Cerebellum (tissue), 4 donors: ENCODE measurements at places on chromosomes 4 and X. TPM values are rescaled to one million over a fixed set of nuclear protein-coding genes. Genes with fewer than 3 reads are reported as not detected.

DNA sequence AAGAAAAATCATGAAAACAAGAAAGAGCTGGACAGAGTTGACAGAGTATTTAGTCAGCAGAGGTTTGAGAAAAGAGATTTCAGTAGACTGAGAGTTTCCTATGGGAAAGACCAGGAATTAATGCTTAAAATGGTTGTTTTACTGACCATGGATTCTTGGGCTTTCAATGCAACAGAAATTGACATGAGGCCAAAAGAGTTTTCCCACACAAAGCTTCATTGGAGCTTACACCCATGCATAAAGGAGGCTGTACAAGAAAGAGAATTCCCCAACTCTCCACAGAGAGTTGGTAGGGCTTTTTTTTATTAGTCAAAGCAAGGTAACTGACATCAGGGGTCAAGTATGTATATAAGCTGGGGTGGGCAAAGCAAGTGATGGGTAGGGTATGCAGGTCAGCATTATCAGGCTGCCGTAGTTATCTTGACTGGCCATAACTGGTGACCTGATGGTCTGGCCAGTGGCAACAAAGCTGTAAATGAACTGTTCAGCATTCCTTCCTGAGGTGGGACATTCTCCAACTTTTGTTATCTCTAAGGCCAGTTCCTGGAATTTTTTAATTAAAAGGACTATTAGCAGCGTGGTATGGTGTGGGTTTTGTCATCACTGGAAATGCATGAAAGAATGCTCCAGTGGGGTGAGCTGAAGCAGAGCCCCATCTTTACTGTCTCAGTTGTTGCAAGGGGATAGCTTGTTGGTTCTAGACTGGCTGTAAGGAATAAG lies 117.0 kb downstream of the ADAM29 start:
- DNase-seq, result no peak

DNA sequence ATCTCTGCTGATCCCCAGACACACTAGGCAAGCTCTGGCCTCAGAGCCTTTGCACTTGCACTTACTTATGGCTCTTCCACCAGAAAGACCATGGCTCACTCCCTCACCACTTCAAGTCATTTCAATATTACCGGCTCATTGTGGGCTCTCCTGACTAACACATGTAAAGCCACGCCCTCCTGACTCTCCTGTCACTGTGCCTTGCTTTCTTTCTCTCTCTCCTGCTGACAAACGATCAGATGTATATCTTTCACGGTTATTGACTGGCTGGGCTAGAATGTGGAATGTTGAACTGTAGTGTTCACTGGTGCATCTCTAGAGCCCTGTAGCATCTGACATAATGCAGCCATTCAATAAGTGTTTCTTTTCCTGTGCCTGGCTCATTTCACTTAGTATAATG lies 425.1 kb downstream of the RAB28 start:
- DNase-seq, result no peak

DNA sequence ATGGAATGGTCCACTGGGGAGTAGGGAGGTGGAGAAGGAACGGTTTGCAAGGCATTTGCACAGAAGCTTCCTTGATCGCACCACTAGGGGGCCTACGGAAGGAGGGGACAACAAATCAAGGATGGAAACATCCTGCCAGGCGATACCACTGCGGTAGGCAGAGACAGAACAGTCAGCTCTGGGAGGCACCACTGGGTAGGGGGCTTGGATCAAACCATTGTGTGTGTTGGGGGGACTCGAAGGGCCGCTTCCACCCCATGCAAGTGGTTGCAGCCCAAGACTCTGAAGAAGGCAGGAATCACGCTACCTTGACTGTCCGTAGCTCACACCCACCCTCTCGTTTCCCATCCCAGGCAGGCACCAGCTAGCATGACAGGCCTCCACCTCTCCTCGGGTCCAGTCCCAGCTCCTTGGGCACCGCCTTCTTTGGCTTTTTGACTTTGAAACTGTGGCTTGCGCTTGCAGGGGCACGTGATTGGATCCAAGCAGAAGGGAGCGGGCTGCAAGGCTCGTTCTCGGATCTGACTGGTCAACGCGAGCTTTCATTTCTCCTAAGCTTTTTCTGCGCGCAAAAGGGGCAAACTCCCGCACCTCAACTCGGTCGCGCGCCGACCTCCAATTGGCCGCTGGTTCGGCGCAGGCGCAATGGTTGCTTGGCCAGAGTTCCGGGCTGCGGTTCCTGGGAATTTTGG lies 28.4 kb downstream of the GAGE1 start:
- no peak for DNase-seq

- no peak for DNase-seq
Observed at GRCh38 chr4:7046971-7047370, 3.8 kb downstream of the TADA2B start.

DNA sequence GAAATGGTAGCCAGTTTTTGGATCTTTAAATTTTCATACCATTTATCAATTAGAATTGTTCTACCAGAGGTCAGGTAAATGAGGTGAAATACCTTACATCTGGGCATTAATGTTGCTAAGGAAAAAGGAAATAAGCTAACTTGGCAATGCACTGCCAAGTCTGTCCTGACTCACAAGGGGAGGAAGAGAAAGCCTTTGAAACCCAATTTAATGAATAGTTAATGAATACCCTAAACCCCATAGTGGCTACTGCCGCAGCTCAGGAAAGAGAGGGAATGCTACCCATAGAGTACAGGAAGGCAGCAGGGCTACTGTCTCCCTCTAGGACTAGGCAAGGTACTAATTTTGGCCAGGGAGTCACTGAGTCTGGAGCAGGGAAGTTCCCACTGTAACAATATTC lies 16.8 kb upstream of the DHX15 start:
- no peak for DNase-seq

TLR10 gene
- total RNA-seq, result 1.2 TPM

GRCh38 chr4:36029951-36030350 lies 214.4 kb downstream of the ARAP2 start:
- no peak for DNase-seq

SMIM20 gene
- total RNA-seq, result 11.6 TPM

NKX3-2 gene
- total RNA-seq, result 0.18 TPM

DNA sequence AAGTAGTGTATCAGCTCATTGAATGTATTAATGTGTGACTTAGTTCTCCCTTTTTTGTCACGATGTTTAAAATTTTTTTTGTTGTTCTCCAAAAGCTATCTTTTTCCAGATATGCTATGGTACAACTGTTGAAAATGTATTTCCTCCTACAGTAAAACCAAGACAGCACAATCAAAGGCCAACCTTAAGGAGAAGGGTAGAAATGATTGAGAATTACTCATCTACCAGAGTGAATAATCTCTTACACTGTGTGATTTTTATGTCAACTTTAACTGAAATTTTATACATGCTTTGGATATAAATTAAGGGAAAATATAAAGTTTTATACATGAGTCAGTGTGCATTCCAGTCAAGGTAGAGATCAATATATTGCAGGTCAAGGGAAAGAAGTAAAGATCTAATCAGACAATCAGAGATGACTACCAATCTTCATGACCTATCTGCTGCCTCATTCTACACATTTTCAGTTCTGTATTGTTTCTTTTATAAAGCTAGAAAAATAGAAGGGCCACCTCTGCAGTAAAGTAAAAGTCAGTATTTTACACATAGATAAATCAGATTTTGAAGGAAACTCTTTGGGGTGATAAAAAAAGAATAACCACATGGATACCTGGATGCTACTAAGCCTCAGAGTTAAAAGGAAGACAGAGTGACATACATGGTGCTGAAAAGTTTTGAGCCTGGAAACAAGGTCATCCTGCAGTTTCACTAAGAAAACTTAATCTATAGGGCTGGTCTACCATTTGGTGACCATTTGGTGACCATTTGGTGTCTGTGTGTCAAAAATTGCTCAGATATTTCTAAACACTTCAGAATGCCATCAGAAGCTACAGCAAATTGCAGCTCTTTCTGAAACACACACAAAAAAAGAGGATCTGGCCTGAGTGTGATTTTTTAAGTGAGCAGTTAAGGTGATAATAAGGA lies 1.6 kb downstream of the FAM13A start:
- DNase-seq, result no peak

- DNase-seq, result no peak
Observed at GRCh38 chr4:66639361-66639760, 905.9 kb downstream of the CENPC start.

RAB41 gene
- not detected for total RNA-seq

- DNase-seq, result peak; percentile 51
Observed at GRCh38 chrX:41923978-41924683, 777 bp upstream of the CASK start.

DNA sequence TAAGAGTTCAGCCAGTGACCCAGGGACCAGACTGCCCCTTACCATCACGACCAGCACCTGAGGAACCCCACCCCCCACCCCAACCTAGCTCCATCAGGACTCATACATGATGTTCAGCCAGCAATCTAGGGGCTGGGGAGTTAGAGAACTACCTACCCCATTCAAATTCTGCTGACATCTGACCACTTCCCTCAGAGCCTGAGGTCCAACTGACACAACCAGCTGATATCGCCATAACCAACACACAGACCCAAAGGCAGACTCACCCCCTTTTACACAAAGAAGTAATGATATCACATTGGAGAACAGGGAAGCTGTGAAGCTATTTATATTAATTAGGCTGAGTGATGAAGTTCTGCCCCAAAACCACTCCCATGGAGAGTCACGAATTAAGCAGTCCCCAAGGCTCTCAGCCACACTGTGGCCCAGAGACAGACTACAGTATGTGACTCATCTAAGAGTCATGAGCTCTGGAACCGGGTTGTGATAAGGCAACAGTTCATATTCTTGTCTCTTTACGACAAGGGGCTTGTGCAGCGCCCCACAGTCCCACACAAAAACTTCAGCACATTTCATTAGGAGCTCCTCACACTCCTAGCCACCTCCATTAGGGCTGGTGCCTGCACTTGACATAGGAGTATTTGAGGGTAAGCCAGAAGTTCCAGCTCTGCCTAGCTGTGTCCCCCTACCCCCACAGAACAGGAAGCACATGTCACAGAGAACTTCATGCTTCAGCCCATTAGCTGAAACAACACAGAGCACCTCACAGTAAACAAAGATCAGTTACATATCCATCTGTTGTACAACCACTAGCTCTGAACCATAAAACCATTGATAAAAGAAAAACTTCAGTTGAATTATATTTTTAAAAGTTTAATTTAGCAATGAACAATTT lies 184.7 kb upstream of the ZCCHC13 start:
- no peak for DNase-seq

BEX1 gene
- total RNA-seq, result 67.0 TPM

GRCh38 chrX:86002076-86002896 lies 45.1 kb downstream of the CHM start:
- DNase-seq, result no peak

GRCh38 chr4:153371701-153372234 lies 27.3 kb downstream of the MND1 start:
- DNase-seq, result no peak

DNA sequence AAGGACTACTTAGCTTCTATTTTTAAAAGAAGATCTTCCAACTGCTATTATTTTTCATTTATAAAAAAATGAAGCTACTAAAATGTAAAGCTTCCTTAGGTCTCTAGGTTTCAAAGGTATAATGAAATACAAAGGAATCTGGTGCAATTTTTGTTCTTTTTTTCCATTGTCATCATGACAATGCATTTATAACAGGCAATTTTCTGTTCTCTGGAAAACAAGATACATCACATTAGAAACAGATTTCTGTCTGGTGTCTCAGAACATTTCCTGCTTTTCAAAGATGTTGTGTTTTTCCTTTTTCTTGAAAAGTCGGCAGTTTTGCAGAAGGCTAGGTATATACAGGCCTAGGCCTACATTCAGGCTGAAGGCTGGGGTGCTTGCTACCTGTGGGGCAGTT lies 63.6 kb upstream of the ATP8A1 start:
- no peak for DNase-seq

- no peak for DNase-seq
Observed at GRCh38 chr4:1012034-1012739, 761 bp downstream of the FGFRL1 start.

DNA sequence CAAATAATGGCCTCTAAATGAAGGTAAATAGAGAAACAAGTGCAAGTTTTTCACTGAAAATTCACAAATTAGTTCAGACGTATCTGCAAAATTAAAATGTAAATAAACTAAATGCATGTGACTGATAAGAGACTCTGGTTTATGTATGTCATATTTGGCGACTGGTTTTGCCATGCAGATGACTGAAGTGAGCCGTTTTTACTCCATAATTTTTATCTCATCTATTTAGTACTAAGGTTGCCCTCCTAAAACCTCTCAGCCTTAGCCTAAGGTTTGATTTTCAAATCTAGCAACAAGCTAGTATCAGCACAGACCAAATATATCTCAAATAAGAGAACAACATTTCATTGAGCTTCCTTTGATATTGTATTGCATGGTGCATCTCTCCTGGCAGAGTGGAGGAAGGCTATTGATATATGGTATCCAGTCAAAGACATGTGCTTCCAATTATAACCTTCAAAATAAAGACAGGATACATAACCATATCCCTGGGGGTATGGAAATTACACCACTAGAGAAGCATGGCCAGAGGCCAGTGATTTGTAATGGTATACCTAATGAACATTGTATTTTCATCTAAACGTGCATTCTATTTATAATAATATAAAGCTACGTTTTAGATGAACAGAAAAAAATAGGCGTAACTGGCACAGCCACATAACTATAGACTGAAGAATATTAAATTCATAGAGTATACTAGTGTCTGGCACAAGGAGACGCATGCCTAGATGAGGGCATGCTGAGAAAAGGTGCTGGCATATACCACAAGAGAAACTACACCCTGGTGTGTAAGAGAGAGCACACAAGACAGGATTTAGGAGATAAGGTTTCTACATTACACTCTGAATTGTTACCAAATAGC lies 392.6 kb upstream of the INTU start:
- no peak for DNase-seq

- no peak for DNase-seq
Observed at GRCh38 chr4:139584013-139584412, 28.0 kb upstream of the SETD7 start.

CPLX1 gene
- 3.4 TPM for total RNA-seq

DNA sequence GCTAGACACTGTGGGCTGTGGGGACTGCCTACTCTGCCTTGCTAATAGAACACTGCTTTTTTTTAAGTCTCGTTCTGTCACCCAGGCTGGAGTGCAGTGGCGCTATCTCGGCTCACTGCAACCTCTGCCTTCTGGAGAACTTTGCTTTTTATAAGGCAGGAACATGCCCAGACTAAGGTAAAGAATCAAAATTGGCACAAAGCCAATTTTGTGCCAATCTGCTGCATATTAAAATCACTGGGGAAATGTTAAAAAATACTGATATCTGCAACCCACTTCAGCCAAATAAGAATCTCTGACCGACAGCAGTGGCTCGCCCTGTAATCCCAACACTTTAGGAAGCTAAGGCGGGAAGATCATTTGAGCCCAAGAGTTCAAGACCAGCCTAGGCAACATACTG lies 36.5 kb upstream of the CEP135 start:
- DNase-seq, result no peak

STPG2 gene
- total RNA-seq, result 3.6 TPM

GRCh38 chrX:32520789-32521188 lies 690.6 kb downstream of the DMD start:
- no peak for DNase-seq

IGFBP7 gene
- 26.9 TPM for total RNA-seq

- DNase-seq, result peak; percentile 61
Observed at GRCh38 chr4:108018040-108018883, 28.6 kb downstream of the HADH start.

DNA sequence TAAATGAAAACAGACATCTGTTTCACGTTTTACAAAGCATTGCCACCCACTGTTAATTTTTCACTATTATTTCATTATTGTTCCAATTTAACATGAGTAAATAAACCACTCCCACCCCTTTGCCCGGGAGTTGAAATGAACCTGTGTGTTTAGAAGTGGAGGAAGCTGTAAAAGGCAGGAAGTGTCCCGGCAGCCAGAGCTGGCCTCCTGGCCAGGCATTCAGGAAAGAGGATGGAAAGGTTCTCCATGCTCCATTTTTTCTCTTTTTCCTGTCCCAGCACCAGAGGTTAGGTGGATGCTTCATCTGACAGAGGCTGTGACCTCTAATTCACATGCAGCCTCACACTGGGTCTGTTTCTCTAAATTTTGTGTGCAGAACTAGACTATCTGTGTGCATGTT lies 55.5 kb upstream of the LNX1 start:
- DNase-seq, result no peak
